ENCODE measurements at places on chromosomes 6 and 20.
A peak's percentile ranks its signal among the peaks of the same experiment; 100 is the strongest.

- DNase-seq: no peak
Observed at GRCh38 chr6:3794092-3794491, 42.6 kb upstream of the PXDC1 start.

DNA sequence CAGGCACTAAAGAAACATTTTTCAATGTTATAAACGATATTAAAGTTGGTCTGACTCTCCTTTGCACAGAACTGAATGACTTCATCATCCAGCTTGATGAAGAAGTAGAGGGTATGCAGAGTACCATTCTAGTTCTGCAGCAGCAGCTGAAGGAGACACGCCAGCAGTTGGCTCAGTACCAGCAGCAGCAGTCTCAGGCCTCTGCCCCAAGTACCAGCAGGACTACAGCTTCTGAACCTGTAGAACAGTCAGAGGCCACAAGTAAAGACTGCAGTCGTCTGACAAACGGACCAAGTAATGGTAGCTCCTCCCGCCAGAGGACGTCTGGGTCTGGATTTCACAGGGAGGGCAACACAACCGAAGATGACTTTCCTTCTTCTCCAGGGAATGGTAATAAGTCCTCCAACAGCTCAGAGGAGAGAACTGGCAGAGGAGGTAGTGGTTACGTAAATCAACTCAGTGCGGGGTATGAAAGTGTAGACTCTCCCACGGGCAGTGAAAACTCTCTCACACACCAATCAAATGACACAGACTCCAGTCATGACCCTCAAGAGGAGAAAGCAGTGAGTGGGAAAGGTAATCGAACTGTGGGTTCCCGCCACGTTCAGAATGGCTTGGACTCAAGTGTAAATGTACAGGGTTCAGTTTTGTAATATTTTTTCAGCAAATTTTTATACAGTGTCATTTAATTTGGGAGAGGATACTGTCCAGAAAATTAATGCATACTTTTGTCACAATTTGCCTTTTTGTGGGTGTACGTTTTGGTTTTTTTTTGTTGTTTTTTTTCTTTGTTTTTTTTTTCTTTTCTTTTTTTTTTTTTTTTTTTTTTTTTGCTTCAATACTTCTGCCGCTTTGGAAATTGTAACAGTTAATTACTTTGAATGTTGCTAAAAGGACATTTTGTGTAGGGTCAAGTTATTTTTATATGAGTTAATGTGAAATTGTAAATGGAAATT is 6.6 kb upstream of the ACAT2 start:
- no peak for DNase-seq

DNA sequence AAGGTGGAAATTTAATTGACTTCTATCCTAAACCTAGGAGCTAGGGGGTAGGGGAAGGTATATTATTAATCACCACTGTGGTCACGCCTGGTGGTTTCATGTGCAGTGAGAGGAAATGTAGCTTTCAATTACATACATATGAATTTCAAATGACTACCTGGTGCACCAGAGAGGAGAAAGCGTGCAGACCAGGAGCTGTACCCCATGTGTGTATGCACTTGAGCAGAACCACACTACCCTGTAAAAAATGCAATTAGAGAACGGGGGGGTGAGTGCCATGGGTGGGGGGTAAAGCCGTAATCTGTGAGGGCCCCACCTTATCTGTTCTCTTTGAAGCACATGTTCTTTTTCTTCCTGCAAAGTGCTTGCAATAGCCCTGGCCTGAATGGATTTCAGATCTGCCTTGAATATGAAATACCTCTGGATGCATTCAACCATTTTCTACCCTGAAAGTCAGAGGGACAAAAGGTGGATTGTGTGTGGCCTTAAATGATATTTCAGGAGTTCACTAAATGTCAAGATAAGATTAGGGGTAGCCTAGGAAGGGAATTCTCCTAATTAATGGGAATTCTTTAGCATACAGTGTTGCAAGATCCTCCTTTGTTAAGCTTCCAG is 30.9 kb upstream of the EDN3 start:
- DNase-seq: no peak

GRCh38 chr6:128483472-128484135 is 36.8 kb downstream of the PTPRK start:
- DNase-seq: no peak

DNA sequence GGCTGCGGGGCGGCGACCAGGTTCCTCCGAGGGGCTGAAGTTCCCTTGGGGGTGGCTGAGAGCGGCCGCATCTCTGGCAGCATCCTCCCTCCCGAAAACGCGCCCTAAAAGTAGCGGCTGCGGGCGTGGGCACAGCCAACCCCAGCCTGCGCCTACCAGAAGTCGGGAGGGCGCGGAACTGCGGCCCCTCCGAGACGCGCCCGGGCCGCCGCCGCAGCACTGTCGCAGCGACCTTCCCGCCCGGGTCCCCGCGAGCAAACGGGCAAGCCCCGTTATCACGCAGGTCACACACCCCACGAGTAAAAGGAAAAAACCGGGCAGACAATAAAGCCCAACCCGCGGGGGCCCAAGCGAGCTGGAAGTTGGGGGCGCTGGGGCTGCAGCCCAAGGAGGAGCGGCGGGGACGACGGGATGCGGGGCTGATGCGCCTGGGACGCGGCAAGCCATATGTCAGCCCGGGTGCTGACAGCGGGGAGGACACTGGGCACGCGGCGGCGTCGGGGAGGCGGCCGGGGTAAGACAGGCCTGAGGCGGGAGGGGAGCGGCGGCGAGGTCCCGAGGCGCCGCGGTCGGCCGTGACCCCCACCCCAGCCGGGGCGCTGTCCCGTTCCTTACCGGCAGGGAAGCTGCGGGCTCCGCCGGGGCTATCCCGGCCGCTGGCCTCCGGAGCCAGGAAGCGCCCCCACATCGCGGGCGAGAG is 659 bp downstream of the CEP85L start:
- peak; percentile 29 for DNase-seq

GRCh38 chr6:75374961-75375400 is 90.4 kb upstream of the TMEM30A start:
- DNase-seq: no peak

- no peak for DNase-seq
Observed at GRCh38 chr6:26175428-26176181, 88.4 kb downstream of the HFE start.

GRCh38 chr20:45611054-45611453 is 18.5 kb upstream of the WFDC10A start:
- DNase-seq: peak; percentile 91

- DNase-seq: no peak
Observed at GRCh38 chr6:112409311-112409710, 62.2 kb downstream of the RFPL4B start.

DNA sequence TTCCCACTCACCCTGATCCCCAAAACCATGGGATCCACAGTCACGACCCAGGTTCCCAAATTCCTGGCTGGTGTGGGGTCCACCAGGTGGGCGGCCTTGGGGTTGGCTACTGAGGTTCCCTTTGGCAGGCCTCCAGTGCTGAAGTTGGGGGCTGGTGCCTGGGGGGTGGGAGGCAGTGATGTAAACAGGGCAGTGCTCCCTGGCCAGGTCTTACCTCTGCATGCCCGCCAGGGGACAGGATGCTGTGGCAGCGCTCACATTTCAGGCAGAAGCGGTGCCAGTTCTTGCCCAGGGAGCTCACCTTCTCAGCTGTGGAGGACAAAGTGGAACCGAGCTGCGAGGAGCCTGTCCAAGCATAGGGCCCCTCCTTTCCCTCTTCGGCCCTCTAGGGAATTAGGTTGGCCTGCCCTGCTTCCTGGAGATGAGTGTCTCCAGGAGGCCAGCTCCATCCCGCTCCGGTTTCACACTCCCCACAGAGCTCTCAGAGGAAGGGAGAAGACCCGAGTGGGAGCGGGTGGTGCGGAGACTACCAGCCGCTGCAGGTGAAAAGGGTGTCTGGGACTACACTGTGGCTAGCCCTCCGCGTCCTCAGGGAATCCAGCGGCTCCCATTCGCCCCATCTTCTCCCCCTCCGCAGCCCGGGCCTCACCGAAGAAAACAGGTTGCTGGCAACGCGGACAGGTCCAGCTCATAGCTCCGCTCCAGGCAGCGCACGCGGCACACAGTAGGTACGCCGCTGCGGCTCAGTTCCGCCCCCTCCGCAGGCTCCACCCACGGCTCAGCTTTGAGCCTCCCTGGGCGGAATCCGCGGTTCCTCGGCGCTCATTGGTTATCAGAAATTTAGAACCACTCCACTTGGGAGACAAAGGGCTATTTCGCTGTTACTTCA is at the start of gene CRIP3:
TSS of gene CRIP3 (minus strand) at position 726 of the 889 bp plus-strand sequence. CDS start at position 692, 34 bp downstream.
- no peak for DNase-seq

DNA sequence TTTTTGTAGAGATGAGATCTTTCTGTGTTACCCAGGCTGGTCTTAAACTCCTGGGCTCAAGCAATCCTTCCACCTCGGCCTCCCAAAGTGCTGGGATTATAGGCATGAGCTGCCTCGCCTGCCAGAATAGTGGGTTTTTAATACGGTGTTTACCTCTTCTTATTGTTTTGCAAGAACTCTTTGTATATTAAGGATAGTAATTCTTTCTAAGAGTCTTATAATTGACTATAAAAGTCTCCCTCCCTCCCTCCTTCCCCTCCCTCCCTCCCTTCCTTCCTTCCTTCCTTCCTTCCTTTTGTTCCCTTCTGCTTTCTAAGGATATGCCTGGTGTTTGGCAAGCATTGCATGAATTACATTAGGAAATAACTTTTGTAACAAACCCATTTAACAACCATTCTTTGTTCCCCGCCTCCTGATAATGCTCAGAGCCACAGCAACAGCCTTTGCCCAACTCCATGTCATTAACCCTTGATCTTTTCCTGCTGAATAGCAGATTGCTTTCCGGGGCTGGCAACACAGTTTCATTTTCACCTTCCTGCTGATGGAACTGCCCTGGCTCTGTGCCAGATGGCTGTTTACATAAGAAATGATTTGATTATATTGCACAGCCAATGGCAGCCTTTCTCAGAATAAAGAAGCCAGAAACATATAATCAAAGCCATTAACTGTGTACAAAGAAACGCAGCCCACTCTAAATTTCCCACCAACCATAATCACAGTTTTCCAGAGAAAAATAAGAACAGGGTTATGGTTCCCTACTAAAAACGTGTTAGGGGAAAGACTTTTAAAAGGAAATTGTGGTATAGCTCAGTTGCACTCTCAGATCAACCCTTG is 143.7 kb upstream of the PTPN1 start:
- peak; percentile 94 for DNase-seq

DNA sequence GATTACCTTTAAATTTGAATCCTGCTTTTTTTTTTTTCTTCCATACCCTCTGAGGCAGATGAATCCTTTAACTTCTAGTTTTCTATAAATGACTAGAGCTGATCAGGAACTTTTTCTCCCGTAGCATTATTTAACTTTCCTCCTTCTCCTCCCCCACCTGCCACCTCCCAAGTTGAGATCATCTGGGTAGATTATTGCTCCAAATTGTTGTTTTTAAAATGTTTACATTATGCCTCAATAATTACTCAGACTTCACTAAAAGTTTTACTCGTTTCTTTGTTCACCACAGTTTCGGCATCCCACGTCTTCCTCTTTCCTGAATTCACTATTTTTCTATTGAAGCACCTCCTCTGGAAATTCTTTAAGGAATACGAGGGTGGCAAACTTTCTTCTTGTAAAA is 16.6 kb upstream of the SCUBE3 start:
- no peak for DNase-seq

DNA sequence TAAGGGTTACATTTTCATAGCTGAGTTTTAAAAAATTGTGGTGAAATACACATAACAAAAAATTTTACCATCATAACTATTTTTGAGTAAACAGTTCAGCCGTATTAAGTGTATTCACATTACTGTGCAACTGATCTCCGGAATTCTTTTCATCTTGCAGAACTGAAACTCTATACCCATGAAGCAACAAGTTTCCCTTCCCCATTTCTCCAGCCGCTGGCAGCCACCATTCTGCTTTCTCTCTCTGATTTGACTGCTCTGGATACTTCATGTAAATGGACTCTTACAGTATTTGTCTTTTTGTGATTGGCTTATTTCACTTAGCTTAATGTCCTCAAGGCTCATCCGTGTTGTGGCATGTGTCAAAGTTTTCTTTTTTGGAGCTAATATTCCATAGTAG is 341.6 kb downstream of the QKI start:
- DNase-seq: no peak

DNA sequence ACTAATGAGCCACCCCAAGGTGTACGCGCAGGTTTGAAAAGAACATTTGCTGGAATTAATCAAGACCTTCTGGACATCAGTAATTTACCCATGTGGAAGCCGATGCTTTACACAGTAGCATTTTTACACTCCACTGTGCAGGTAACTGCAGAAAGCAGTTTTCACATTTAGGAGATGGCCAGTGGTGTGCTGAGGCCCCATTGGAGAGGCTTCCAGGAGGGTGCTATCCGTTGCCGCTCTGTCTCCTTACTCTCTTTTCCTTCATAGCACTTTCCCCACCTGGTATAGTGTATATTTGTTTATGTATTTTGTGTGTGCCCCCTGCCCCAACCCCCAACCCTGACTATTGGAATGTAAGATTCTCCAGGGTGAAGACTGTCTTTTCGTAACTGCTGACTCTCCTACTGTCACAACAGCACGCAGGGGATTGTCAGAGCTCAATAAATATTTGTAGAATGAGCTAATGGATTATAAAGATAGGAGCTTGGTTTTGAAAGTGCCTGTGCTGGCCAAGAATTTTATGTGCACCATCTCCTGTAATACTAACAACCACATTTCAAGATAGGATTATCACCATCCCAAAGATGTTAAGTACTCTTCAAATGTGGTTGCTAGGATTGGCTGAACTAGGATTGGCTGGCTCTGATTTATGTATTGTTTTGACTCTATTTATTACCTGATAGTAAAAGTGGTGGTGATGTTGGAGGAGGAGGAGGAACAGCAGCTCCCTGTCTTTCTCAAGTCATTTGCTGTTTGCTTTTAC is 74.0 kb upstream of the GLP1R start:
- DNase-seq: no peak

DNA sequence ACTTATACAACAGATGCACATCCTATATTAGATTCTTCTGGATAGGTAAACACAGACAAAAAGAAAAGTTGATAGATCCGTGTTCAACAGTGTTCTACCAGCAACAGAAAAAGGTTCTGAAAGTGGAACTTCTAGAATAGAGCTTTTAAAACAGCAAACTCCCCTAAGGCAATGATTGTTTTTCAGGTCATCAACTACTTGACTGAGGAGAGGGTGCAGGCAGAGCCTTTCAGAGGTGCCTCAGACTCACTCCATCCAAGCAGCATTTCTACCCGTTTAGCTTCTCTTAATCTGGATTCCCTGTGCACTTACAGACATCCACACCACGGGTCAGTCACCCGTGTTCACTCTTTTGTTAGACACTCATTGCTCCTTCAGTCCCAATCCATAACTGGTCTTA is 28.9 kb downstream of the FYN start:
- no peak for DNase-seq

GRCh38 chr20:33443006-33443511 is 504 bp downstream of the SNTA1 start:
- DNase-seq: no peak

GRCh38 chr6:138517635-138518034 is 18.3 kb upstream of the NHSL1 start:
- peak; percentile 14 for DNase-seq

Measured in SW480 (cell line).